CD4-positive, alpha-beta T cell treated with Interleukin-6 for 4 hours (primary cell): ENCODE measurements at places on chromosomes 3 and 15.

GRCh38 chr3:143661677-143662076 is 186.6 kb downstream of the SLC9A9 start:
- DNase-seq = no peak

- DNase-seq = no peak
Measured at GRCh38 chr3:116630494-116630893, 79.1 kb upstream of the TUSC7 start.

DNA sequence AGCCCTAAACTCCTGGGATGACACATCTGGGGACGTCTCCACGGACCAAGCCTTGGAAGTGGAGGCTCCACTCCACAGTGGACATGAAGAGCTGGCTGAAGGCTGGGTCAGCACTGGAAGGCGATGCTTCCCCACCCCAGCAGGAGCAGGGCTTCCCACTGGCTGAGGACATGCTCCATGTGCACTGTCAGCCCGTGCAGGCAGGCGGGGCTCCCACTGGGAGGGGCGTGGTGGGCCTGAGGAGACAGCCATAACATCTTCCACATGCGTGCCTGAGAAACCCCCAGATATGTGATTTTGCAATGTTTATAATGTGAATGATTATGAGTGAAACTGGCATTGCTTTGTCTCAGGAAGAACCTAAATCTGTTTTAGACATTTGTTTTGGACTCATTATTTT is 231.3 kb downstream of the KLF13 start:
- no peak for DNase-seq

DNA sequence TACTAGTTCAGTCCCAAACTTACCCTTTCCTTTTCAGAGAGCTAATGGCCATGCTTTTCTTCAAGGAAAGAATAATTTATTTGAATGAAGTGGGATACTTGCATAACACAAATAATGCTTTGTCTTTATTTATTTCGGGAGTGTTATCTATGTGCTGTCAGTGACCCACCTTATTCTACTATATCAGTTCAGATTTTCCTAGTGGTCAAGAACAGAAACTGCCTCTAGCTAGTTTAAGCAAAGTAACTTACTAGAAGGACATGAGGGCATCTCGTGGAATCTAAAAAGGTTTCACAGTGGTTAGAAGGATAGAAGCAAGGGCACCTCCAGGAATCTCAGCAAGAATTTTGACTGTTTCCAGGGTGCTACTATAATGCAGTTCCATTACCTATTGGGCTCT is 3.8 kb upstream of the TIMMDC1 start:
- no peak for DNase-seq

GRCh38 chr15:44542596-44542995 is 5.6 kb downstream of the EIF3J start:
- no peak for DNase-seq

DNA sequence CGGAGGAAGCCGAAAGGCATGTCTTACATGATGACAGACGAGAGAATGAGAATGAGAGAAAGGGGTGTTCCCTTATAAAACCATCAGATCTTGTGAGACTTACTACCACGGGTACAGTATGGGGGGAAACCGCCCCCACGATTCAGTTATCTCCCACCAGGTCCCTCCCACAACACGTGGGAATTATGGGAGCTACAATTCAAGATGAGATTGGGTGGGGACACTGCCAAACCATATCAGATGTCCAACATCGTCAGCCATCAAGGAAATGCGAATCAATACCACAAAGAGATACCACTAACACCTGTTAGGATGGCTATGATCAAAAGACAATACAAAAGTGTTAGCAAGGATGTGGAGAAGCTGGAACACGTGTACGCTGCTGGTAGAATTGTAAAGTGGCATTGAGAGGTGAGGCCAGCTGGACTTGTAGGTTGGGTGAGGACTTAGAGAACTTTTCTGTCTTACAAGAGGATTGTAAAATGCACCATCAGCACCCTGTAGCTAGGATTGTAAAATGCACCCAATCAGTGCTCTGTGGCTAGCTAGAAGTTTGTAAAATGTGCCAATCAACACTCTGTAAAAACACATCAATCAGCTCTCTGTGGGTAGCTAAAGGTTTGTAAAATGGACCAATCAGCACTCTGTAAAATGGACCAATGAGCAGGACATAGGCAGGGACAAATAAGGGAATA is 37.5 kb downstream of the VGLL4 start:
- no peak for DNase-seq

GRCh38 chr3:187183210-187183862 is 13.9 kb upstream of the RTP1 start:
- no peak for DNase-seq

GRCh38 chr15:99564221-99565048 is 1.3 kb upstream of the MEF2A start:
- peak; percentile 2 for DNase-seq

DNA sequence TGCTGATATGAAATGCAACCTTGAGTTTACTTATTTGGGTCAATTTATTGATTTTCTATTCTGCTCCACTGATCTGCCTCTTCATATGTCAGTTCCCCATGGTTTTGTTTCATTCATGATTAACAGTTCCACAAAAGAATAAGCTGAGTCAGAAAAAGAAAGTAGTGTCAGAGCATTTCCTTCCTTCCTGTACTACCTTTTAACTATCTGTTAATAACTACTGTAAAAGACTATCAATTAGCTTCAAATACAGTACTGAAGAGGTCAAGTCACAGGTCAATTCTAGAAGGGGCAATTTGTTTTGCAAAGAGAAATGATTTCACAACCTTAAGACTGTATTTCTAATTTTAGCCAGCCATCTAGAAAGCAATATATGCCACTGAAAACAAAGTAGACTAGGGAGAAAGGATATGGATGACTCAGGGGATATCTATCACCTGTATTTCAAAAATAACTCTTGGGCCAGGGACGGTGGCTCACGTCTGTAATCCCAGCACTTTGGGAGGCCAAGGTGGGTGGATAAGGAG is 129.5 kb downstream of the TFDP2 start:
- DNase-seq = no peak

DNA sequence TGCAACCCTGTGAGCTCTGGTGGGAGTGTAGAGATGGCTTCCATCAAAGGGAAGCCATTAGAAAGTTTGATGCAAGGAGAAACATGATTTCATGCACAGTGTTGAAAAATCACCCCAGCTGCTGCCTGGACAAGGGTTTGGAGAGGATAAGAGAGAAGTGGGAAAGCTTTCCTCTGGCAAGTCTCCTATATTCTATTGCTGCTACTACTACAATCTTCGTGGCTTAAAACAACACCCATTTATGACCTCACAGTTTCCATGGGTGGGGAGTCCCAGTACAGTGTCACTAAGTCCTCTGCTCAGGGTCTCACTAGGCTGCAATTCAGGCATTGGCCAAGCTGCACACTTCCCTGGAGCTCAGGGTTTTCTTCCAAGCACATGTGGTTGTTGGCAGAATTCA is 229.3 kb downstream of the TAFA4 start:
- DNase-seq = no peak

DNA sequence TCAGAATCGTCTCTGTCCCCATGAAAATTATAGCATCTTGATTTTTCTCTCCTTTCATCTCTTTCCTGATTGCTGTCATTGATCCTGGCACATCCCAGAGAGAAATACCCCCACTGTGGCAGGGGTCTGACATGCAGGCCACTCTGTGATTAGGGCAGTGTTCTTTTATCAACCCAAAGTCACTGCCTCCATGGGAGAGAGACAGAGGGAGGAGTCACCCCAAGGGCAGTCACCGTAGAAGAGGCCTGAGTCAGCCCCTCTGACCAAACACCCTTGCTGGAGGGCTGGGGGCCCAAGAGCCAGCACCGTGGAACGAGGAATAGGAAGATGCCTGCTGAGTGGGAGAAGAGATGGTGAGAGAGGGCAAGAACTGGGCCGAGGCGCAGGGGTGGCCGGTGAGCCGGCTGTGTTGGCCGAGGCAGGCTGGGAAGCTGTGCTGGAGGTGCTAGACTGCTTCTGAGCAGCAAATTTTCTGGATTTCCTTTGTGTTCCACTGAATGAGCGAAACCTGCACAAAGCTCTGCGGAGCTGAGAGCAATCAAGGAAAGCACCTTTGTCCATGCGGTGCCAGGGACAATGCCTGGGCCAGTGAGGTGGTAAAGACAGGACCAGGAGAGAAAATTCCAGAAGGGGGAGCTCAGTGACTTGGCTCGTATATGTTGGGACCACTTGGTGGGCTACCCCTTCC is 103.8 kb downstream of the ADCY5 start:
- no peak for DNase-seq

GRCh38 chr3:111311709-111312235 is 230.2 kb upstream of the CD96 start:
- peak; percentile 13 for DNase-seq

- no peak for DNase-seq
Measured at GRCh38 chr15:53671545-53671944, 87.9 kb downstream of the WDR72 start.

- DNase-seq = peak; percentile 5
Measured at GRCh38 chr3:43894176-43895049, 203.7 kb downstream of the ABHD5 start.

DNA sequence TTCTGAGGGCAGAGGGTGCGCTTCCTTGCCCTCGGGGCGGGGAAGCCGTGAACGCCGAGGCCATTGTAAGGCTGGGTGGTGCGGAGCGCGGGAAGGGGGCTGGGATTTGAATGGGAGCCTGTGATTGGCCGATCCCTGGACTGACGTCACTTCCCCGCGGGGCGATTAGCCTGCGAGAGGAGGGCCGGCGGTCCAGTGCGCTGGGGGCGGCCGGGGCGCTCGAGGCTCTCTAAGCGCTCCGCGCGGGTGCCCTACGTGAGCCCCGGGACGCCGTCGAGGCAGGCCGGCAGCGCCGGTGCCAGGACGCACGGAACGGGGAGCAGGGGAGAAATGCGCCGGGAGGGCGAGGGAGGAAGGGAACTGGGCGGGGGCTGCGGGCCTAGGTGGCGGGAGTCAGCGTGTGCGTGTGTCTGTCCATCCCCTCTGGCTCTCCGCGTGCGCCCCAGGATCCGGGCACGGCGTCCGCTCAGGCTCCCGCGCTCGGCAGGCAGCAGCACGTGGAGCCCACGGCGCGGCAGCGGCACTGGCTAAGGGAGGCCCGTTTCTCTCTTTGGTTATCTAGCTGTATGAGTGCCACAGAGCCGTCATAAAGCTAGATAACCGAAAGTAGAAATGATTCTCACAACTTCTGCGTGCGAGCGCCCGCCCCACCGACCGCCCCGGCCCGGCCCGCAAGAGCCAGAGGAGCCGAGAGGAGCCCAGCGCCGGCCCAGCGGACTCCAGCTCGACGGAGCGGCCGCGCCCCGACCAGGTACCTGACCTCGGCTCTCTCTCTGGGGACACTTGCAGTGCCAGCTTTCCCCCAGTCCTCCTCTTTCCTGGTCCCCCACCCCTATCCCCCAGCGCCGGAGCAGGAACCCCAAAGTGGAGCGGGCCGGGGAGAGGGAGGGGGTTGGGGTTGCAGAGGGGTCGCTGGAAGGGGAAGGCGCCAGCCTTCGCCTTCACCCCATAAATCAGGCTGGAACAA is 33.1 kb upstream of the POLG start:
- DNase-seq = no peak

GRCh38 chr3:45783667-45784066 is 12.7 kb downstream of the SLC6A20 start:
- DNase-seq = no peak

DNA sequence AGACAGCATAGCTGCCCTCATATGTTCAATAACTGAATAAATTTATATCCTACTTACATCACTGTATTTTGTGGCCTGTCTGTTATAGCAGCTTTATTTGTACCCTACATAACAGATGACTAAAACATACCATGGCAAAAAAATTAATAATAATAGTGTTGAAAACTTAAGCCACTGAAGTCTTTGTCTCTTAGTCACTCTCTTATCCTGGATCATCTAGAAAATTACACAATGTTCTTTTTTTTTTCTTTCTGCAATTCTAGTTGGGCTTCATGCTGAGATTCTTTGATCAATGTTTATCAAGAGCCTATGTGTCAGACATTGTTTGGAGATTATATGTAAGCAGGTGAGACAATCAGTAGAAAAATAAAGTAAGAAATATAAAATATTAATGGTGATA is 519.3 kb upstream of the ARPP21 start:
- no peak for DNase-seq
